ENCODE measurements at places on chromosomes 3 and 15. TPM values are rescaled to one million over a fixed set of nuclear protein-coding genes. Genes with fewer than 3 reads are reported as not detected.

The IL12A gene
- 0.76 TPM for polyA plus RNA-seq

The CCDC33 gene
- polyA plus RNA-seq: 0.05 TPM

The TASOR gene
- 46.0 TPM for polyA plus RNA-seq

The EPHA3 gene
- polyA plus RNA-seq: 33.0 TPM

The CSPG4 gene
- 60.4 TPM for polyA plus RNA-seq

The TAGLN3 gene
- polyA plus RNA-seq: 3.8 TPM

The DNAH12 gene
- 0.62 TPM for polyA plus RNA-seq
